ENCODE measurements at places on chromosomes 11 and 22. TPM values are rescaled to one million over a fixed set of nuclear protein-coding genes. Genes with fewer than 3 reads are reported as not detected.

DNA sequence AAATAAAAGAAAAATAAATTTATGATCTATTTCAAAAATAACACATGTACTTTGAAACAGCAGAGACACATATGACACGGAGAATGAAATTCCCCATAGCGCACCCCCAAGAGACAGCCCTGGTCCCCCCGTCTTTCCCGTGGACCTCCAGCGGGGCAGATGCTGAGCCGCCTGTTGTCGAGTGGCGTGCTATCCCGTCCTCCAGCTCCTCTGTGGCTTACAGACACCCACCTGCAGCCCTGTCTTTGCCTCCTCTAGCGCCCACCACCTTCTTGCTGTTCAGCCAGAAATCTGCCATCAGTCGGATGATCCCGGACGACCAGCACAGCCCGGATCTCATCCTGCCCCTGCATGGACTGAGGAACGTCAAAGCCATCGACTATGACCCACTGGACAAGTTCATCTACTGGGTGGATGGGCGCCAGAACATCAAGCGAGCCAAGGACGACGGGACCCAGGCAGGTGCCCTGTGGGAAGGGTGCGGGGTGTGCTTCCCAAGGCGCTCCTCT is 44.4 kb upstream of the PPP6R3 start:
- no peak for DNase-seq

- DNase-seq = no peak
Observed at GRCh38 chr11:20025332-20025840, 134.9 kb downstream of the DBX1 start.

GRCh38 chr11:17813391-17814059 is 78.9 kb downstream of the KCNC1 start:
- DNase-seq = no peak

The CHRDL2 gene
- not detected for total RNA-seq

The ANGPTL5 gene
- total RNA-seq = 0.10 TPM

All from MG63 (cell line).